IPS-NIHi11 (cell line): ENCODE measurements at places on chromosomes 4 and X.

GRCh38 chr4:95193391-95194224, 355.2 kb downstream of the UNC5C start:
- no peak for DNase-seq

DNA sequence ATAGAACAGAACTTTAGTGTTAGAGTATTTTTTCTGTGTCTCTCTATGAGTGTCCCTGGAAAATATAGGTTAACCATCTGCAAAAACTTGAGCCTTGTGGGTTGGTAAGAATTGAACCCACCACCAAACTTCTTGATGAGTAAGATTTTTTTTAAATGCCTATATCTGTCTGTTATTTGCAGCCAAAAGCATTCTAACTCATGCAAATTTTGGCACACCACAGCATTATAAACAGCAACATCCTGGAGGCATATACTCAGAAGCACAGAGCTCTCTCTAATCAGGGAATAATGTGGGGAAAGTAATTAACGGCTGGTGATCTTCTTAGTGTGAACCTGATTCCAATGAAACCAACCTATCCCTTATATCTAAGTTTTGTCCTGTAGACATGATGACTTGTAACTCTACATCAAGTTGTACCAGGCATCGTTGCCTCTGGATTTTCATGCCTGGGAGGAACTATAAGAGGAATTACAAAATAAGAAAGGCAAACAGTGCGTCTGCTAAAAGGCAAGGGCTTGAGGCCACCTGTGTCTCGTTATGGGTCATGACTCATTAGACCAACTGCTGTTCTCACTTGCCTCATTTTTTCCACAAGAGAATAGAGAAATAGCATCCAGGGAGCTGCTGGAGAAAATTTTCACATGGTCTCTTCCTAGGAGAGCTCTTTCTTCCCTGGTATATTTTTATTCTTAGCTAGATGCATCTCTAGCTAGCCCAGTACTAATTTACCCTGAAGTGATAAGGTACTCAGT, 202.4 kb downstream of the CHIC2 start:
- no peak for DNase-seq

GRCh38 chr4:175827516-175827915, 15.5 kb upstream of the GPM6A start:
- DNase-seq: no peak

- no peak for DNase-seq
These were observed 2.5 kb downstream of the AADAT start for GRCh38 chr4:170087163-170087700.

DNA sequence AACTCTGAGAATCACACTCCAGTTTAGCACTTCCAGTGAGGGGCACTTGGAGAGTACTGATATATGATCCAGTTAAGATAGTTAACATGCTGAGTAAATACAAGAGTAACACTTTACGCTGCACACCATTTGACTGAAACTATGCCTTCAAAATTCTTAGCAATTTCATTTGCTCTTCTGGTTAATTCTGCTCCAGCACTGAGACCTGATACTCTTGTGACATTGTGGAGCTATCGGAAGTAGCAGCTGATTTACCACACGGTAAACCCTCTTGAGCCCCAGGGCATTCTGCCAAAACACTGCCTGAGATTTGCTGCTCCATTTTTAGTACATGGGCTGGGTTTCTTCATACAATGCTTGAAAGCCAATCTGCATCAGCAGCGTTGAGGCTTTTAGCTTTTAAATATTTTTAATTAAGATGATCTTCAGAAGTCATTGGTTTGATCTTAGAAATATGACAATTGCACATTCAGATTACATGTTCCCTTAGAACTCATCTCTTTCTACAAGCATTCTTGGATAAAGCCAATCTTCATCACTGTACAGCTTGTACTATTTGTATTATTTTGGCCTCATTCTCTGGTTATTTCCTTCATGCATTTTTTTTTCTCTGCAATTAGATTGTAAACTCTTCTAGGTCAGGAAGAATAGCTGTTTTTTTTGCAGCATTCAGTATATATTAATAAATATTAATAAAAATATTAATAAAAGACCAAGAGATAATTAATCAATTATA, 67.8 kb upstream of the ETNPPL start:
- DNase-seq: no peak

GRCh38 chr4:17595471-17596005, 18.5 kb downstream of the LAP3 start:
- DNase-seq: no peak

DNA sequence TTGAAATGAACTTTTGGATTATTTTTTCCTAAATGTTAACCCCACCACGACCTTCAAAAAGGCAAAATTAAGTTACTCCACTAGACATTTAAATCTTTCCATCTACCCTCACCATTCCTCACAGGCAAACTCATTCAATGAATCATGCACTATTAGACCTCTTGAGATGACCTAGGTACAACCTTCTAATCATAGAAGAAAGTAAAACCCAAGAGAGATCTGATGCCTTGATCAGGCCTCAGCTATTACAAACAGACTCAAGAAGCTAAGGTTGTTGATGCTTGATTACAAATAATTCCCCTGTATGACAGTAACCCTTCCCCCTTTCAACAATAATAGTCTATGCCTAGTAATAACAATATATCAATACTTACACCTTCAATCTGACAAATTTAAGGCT, 18.9 kb downstream of the TAPT1 start:
- DNase-seq: no peak

DNA sequence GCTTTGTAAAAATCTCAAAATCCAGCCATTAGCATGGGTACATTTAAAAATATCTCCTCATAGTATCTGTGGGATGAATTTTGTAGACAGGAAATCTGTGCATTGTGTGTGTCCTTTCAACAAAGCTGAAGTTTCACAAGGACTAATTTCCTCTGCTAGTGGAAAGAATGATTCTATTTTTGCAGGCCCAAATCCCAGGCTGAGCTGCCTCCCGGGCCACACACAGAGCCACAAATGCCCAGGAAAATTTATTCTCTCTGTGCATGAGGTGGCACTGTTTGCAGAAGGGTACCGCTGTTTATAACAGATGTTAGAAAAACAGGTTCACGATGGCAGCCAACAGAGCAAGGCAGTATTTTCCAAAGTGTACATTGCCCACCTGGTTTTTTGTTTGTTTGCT, 11.0 kb upstream of the VCX3B start:
- no peak for DNase-seq

DNA sequence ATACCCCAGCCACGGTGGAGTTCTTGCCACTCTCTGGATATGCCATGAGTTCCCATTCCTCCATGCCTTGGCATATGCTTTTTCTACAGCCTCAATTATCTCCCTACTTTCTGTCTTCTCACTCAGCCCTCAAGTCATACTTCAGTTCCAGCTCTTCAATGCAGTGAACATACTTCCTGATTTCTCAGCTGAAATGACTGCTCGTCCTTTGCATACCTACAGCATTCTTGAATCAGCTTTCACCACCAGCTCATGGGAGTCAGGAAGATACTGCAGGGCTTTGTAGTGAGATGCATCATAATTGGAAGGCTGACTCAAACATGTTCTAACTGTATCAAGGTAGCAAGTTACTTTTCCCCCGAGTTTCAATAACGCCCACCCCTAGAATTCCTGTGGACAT, 118.4 kb downstream of the APBB2 start:
- no peak for DNase-seq

- no peak for DNase-seq
These were observed 61.6 kb upstream of the ARSJ start for GRCh38 chr4:114041117-114041475.

- peak; percentile 43 for DNase-seq
These were observed 35.3 kb downstream of the SUPT20HL1 start for GRCh38 chrX:24395775-24396174.

GRCh38 chrX:45191820-45192409, 8.8 kb downstream of the DIPK2B start:
- DNase-seq: no peak

- DNase-seq: no peak
These were observed 71.6 kb upstream of the INPP4B start for GRCh38 chr4:142917678-142918077.

GRCh38 chr4:42371305-42372252, 25.7 kb upstream of the SHISA3 start:
- DNase-seq: peak; percentile 31

- DNase-seq: no peak
These were observed 94.2 kb upstream of the TECRL start for GRCh38 chr4:64503416-64503815.

DNA sequence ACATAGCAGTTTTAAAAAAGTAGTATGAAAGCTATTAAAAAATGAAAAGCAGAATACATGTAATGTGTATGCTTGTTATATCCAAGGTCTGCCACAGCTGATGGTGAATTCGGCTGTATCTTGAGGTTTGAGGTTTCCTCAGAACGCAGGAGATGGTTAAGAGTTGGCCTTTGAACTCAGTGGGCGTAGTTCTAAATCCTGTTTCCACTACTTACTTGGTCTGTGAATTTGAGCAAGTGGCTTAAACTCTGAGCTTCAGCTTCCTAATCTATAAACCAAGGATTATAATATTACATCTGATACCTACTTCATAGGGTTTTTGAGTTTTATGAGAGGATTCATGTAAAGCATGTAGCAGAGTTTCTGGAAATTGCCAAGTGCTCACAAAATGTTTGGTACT, 125.2 kb downstream of the STIM2 start:
- no peak for DNase-seq

- DNase-seq: no peak
These were observed 66.5 kb downstream of the SLIT2 start for GRCh38 chr4:20318001-20318908.

DNA sequence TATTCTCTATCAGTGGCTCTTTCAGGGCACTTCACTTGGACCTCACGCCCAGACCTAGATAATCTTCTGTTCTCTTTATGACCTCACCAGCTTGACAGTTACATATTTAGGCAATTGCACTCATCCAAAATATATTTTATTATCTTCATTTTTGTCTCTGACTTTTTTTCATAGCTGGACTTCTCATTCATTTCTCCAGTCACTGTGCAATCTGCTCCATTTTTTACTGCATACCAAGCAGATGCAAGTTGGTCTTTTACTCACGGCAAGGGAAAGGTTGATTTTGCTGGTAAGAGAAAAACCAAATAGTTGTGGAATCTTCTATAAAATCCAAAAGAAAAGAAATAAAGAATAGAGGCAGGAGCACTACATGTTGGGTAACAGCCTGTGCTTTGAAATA, 31.7 kb downstream of the MAD2L1 start:
- DNase-seq: no peak
